ENCODE measurements at places on chromosomes 1 and 21.
A peak's percentile ranks its signal among the peaks of the same experiment; 100 is the strongest.

- no peak for DNase-seq
- H3K27me3 ChIP-seq, result peaks cover 2% of the 10 kb centered on the region
- peak overlapping the region; percentile 99 for H3K4me3 ChIP-seq
- peak overlapping the region; percentile 99 for H3K27ac ChIP-seq
- peaks cover 57% of the 10 kb centered on the region for H3K4me1 ChIP-seq
- H3K36me3 ChIP-seq, result peaks cover 32% of the 10 kb centered on the region
Measured at GRCh38 chr1:155171836-155172731, 1.0 kb downstream of the KRTCAP2 start.

DNA sequence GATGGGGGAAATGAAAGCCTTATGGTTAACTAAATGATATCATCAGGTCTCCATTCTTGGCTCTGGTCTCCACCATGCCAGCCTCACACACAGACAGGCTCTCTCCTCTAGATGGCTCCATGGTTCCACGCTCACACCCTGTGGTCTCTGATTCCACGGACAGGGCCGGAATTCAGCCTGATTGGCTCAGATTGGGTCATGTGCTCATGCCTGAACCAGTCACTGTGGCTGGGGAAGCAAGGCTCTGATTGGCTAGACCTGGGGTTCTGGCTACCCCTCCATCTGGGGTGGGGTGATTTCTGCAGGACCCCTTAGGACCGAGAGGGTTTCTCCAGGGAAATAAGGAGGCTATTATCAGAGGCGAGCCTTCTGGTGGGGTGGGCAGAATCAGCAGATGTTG lies 277.0 kb downstream of the PTPRU start:
- no peaks in the 10 kb centered on the region for H3K36me3 ChIP-seq
- no peaks in the 10 kb centered on the region for H3K4me1 ChIP-seq
- peaks cover 7% of the 10 kb centered on the region for H3K27me3 ChIP-seq
- no peak overlapping the region for H3K4me3 ChIP-seq
- peak; percentile 2 for DNase-seq

DNA sequence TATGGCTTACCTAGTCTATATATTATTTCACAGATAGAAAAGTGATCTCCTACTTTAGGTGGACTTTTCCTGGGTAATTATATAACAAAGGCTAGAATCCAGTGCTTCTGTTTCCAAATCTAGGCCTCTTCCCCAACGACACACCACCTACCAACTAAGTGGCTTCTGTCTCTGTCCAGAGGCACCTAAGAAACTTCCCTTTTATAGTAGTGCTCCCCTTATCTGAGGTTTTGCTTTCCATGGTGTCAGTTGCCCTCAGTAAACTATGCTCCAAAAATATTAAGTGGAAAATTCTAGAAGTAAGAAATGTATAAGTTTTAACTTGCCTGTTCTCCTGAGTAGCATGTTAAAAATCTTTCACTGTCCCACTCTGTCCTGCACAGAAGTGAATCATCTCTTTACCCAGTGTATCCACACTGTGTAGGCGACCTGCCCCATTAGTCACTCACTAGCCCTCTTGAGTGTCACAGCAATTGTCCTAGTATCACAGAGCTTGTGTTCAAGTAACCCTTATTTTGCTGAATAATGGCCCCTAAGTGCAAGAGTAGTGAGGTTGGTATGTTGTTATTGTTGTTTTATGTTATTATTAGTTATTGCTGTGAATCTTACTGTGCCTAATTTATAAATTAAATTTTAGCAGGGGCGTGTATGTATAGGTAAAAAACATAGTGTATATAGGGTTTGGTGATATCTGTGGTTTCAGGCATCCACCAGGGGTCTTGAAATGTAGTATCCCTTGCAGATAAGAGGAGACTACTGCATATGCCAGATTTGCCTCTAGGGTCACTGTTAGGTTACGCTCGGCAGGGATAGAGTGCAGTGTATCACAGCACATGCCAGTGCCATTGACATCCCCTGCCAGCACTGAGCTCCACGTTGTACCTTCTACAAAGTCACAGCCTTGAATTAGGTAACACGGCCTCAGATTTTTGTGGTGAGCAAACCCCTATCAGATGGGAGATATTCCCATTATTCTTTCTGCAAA lies 14.7 kb upstream of the CD53 start:
- DNase-seq, result no peak
- H3K4me1 ChIP-seq, result peaks cover 29% of the 10 kb centered on the region
- no peaks in the 10 kb centered on the region for H3K36me3 ChIP-seq
- no peak overlapping the region for H3K27ac ChIP-seq

DNA sequence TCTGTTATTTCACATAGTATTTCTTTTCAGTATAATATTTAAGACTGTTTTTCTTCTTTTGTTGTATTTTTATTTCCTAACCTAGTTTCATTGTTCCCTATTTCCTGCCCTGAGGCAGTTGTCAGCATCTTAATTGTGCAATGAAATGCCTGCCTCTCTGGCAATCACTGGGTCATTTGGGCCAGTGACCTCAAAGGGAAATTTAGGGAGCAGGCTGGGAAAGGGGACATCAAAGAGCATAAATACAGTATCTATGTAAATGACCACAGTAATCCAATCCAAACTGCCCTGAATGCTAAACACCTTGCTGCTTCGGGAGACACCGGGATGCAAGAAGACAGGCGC lies 147.8 kb downstream of the TLR5 start:
- no peaks in the 10 kb centered on the region for H3K27me3 ChIP-seq
- no peak overlapping the region for H3K4me3 ChIP-seq
- no peak overlapping the region for H3K27ac ChIP-seq
- peaks cover 8% of the 10 kb centered on the region for H3K36me3 ChIP-seq
- no peak for DNase-seq
- H3K4me1 ChIP-seq, result no peaks in the 10 kb centered on the region

- H3K27ac ChIP-seq, result no peak overlapping the region
- no peak for DNase-seq
- H3K36me3 ChIP-seq, result peaks cover 18% of the 10 kb centered on the region
- peaks cover 54% of the 10 kb centered on the region for H3K4me1 ChIP-seq
- no peaks in the 10 kb centered on the region for H3K27me3 ChIP-seq
Measured at GRCh38 chr1:32125313-32125712, 17.5 kb downstream of the KPNA6 start.

DNA sequence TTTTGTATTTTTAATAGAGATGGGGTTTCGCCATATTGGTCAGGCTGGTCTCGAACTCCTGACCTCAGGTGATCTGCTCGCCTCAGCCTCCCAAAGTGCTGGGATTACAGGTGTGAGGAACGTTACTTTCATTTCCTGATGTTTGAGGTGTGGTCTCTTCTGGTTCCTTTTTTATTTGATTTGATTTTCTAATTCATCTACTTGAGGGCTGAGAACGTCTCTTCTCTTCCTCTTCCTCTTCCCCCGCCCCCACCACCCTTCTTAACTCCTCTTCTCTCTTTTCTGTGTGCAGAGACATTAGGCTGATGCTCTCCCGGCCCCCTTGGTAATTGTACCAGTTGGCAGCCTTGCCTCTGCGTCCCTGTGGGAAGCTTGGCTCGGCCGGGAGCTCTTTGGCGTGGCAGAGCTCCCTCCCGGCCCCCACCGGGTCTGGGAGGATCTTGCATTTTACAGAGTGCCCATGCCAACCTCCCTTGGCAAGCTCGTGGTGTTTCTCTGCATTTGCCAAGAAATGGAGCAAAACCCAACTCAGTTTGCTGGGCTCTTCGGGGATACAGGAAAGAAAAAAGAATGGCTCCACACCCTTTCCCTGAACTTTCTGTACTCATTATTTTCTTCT lies 19.9 kb downstream of the CRYAA start:
- H3K27ac ChIP-seq, result no peak overlapping the region
- no peaks in the 10 kb centered on the region for H3K36me3 ChIP-seq
- H3K27me3 ChIP-seq, result peaks cover 2% of the 10 kb centered on the region
- peaks cover 7% of the 10 kb centered on the region for H3K4me1 ChIP-seq

DNA sequence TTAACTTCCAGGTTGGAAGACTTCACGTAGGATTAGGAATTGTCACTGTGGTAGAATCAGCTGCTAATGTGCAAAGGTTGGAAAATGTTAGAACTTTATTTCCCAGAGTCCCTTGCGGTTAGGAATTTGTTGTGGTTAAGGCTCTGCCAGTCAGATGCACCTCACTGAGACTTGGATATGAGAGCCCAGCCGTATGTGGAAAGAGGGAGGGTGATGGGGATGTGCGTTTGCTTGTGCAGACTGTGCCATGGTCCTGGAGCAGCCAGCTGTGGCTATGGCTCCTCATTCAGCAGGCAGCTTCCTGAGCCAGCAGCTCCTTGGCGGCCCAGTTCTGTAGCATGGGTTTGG lies 12.5 kb downstream of the S100A10 start:
- DNase-seq, result no peak
- H3K4me3 ChIP-seq, result no peak overlapping the region
- H3K27me3 ChIP-seq, result no peaks in the 10 kb centered on the region
- peaks cover 38% of the 10 kb centered on the region for H3K4me1 ChIP-seq
- peaks cover 54% of the 10 kb centered on the region for H3K36me3 ChIP-seq
- H3K27ac ChIP-seq, result no peak overlapping the region

DNA sequence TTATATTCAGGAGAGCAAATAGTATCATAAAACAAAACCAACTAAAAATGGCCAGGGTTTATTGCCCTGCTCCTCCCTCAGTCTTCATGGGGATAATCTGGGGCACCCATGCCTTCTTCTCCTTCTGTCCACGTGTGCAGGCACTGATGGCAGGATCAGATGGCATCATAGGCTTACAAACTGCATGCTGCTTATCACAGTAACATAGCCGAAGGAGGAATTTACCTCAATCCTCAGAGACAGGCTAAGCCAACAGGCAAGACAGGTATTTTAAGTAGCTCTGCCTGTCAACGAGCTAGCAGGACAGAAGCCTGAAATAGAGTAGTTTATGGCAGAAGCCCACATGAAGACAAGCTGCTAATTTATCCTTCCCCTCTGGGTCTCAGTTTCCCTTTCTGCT lies 9.4 kb downstream of the LAMB3 start:
- H3K27me3 ChIP-seq, result peaks cover 2% of the 10 kb centered on the region
- no peaks in the 10 kb centered on the region for H3K36me3 ChIP-seq
- DNase-seq, result no peak
- peaks cover 3% of the 10 kb centered on the region for H3K4me1 ChIP-seq
- H3K4me3 ChIP-seq, result no peak overlapping the region

DNA sequence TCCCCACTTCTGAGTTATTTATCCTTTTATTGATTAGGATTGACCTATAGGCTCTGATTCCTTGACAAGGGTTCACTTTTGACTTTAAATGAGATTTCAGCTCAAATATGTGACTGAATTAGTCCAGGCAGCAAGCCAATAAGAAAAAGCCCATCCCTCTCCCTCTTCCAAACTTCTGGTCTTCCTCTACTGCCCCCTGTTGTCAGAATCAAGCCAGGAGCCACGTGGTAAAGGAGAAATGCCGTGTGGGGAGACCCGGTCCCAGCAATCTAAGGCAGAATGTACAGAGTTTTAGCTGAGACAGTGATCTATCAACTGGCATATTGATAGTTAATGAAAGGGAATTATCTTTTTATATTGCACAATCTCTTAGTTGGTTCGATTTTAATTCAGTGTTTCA lies 5.2 kb downstream of the ADAMTS5 start:
- no peaks in the 10 kb centered on the region for H3K36me3 ChIP-seq
- no peak overlapping the region for H3K27ac ChIP-seq
- no peak overlapping the region for H3K4me3 ChIP-seq
- H3K27me3 ChIP-seq, result peaks cover 21% of the 10 kb centered on the region
- no peak for DNase-seq

DNA sequence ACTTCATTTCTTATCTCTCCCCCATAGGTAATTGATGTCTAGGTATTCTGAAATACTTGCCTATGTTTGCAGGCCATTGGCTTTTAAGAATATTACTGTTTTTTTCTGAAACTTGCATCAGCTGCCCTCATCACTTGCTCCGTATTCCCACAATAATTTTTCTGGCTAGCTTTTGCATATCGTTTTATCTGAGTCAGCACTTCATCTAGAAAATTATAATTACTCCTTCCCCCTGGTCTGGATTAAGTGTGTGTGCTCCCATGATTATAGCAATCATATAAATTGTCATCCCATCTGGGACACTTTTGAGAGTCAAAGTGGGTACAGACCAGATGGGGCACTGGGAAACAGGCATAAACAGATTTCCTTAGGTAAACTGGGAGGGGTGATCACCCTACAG lies 583.2 kb upstream of the B3GALT2 start:
- H3K4me1 ChIP-seq, result peaks cover 7% of the 10 kb centered on the region
- no peaks in the 10 kb centered on the region for H3K27me3 ChIP-seq
- H3K27ac ChIP-seq, result no peak overlapping the region
- DNase-seq, result no peak

GRCh38 chr1:153655333-153655732 lies 3.2 kb upstream of the SNAPIN start:
- H3K27me3 ChIP-seq, result no peaks in the 10 kb centered on the region
- H3K27ac ChIP-seq, result no peak overlapping the region
- peaks cover 24% of the 10 kb centered on the region for H3K4me1 ChIP-seq
- no peaks in the 10 kb centered on the region for H3K36me3 ChIP-seq
- no peak for DNase-seq
- no peak overlapping the region for H3K4me3 ChIP-seq

- no peaks in the 10 kb centered on the region for H3K4me1 ChIP-seq
- no peaks in the 10 kb centered on the region for H3K27me3 ChIP-seq
- no peak overlapping the region for H3K4me3 ChIP-seq
- H3K36me3 ChIP-seq, result no peaks in the 10 kb centered on the region
- DNase-seq, result no peak
- H3K27ac ChIP-seq, result no peak overlapping the region
Measured at GRCh38 chr1:223031733-223032601, 111.1 kb downstream of the TLR5 start.

DNA sequence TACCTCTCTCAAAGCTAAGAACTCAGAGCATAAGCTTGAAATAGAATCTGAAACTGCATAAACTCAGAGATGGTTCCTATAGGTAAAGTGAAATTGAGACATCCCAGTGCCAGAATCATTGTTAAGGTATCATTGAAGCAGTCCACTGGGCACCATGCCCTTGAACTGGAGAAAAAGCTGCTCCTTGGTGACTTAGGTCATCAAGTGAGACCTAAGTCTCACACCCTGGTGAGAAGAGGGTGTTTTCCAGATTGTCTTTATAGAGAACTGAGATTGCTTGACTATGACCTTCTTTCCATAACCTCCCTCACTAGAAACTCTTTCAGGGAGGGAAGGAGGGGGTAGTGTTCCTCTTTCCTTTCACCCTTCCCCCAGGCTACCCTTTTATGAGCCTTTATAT lies 9.4 kb upstream of the ATP6V1G3 start:
- no peak overlapping the region for H3K4me3 ChIP-seq
- DNase-seq, result no peak
- peaks cover 2% of the 10 kb centered on the region for H3K36me3 ChIP-seq

- peaks cover 41% of the 10 kb centered on the region for H3K36me3 ChIP-seq
- no peaks in the 10 kb centered on the region for H3K27me3 ChIP-seq
- peak overlapping the region; percentile 13 for H3K27ac ChIP-seq
- peaks cover 41% of the 10 kb centered on the region for H3K4me1 ChIP-seq
Measured at GRCh38 chr21:39181205-39181818, 1.9 kb downstream of the PSMG1 start.

GRCh38 chr1:41708332-41708731 lies 210.4 kb downstream of the HIVEP3 start:
- H3K4me1 ChIP-seq, result peaks cover 11% of the 10 kb centered on the region
- H3K36me3 ChIP-seq, result no peaks in the 10 kb centered on the region
- no peak for DNase-seq
- H3K27ac ChIP-seq, result no peak overlapping the region
- H3K27me3 ChIP-seq, result no peaks in the 10 kb centered on the region
- H3K4me3 ChIP-seq, result no peak overlapping the region

GRCh38 chr1:59061876-59062275 lies 235.0 kb upstream of the FGGY start:
- no peak for DNase-seq
- H3K4me3 ChIP-seq, result no peak overlapping the region
- H3K27ac ChIP-seq, result no peak overlapping the region
- no peaks in the 10 kb centered on the region for H3K27me3 ChIP-seq
- H3K36me3 ChIP-seq, result no peaks in the 10 kb centered on the region
- peaks cover 36% of the 10 kb centered on the region for H3K4me1 ChIP-seq

Measured in activated naive CD8-positive, alpha-beta T cell treated with anti-CD3 and anti-CD28 coated beads, Interleukin-2, amount 50 U/mL, for 24 hours (primary cell).